Activated naive CD4-positive, alpha-beta T cell treated with anti-CD3 and anti-CD28 coated beads for 36 hours (primary cell): ENCODE measurements at places on chromosomes 6 and 20. TPM values are rescaled to one million over a fixed set of nuclear protein-coding genes. Genes with fewer than 3 reads are reported as not detected.

The CTCFL gene
- not detected for total RNA-seq

The FITM2 gene
- total RNA-seq, result 2.1 TPM

DNA sequence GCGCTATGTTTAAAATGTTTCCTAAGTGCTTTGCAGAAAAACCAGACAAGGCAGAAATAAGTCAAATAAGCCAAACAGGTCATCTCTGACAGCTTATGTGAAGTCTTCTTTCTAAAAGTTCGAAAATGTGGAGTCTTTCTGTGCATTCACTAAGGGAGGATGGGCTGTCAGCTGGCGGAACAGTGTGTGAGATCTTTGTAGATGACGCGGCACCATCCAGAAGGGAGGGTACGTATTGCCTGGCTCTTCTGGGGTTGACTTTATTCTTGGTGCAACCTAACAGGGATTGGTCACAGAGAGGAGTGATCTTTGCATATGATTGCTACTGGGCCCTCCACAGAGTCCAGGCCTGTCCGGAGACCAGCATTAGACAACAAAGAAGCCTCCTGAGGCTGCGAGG lies 114.5 kb upstream of the EDN1 start:
- H3K4me3 ChIP-seq, result no peak overlapping the region
- H3K27me3 ChIP-seq, result no peaks in the 10 kb centered on the region
- no peak overlapping the region for H3K27ac ChIP-seq
- DNase-seq, result no peak
- H3K4me1 ChIP-seq, result no peaks in the 10 kb centered on the region

GRCh38 chr20:8128291-8129060 lies 3.6 kb upstream of the PLCB1 start:
- H3K27ac ChIP-seq, result no peak overlapping the region
- peaks cover 11% of the 10 kb centered on the region for H3K4me1 ChIP-seq
- no peak for DNase-seq
- peaks cover 20% of the 10 kb centered on the region for H3K27me3 ChIP-seq
- H3K36me3 ChIP-seq, result no peaks in the 10 kb centered on the region
- H3K4me3 ChIP-seq, result no peak overlapping the region

GRCh38 chr20:44093249-44093582 lies 93.8 kb downstream of the JPH2 start:
- H3K27ac ChIP-seq, result no peak overlapping the region
- no peak overlapping the region for H3K4me3 ChIP-seq
- H3K27me3 ChIP-seq, result peaks cover 11% of the 10 kb centered on the region
- H3K4me1 ChIP-seq, result no peaks in the 10 kb centered on the region
- no peaks in the 10 kb centered on the region for H3K36me3 ChIP-seq
- no peak for DNase-seq

GRCh38 chr6:52410979-52411378 lies 9.2 kb upstream of the EFHC1 start:
- no peak for DNase-seq
- H3K27ac ChIP-seq, result no peak overlapping the region
- no peak overlapping the region for H3K4me3 ChIP-seq
- H3K4me1 ChIP-seq, result peaks cover 27% of the 10 kb centered on the region

DNA sequence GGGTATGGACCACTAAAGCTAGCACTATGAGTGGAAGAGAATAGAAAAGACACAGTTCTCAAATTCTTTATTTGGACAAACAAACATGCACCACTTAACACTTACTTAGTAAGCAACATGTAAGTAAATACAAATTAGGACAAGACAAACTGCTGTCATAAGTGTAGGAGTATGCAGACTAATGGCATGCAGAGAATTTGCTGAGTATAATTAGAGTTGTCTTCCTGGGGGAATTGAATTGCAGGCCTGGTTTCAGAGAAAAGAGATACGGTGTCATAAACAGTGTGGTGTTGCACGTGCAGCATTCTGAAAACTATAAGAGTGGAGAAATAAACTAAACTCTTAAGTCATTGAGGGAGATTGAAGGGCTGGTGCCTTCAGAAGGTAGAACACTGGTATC lies 125.2 kb upstream of the EYA4 start:
- no peaks in the 10 kb centered on the region for H3K4me1 ChIP-seq
- H3K27ac ChIP-seq, result no peak overlapping the region
- no peak overlapping the region for H3K4me3 ChIP-seq
- H3K36me3 ChIP-seq, result no peaks in the 10 kb centered on the region

DNA sequence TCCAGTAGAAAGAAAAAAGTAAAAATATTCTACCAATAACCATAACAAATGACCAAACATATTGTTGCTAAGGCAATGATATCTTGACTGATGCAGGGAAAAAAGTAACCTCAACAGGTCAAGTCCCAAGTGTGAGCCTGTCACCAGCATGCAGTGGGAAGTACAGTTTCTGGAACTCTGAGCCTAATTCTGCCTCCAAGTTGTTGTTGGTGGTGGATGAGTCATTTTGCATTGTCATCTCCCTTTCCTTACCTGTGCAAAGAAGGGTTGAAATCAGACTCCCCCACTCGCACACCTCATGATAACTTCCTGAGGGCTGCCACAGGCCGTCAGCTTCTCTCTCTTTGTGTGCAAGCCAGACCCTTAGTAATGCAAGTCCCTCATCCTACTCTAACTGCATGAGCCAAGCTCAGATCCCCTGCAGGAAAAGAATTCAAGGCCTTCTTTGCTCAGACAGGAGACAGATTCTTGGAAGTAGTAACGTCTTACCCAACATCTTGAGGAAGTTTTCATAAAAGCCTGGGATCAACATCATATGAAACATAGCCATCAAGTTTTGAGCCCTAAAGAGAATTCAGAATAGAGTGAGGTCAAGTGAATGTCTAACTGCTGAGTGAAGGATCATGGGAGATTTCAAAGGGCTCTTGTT lies 207.6 kb upstream of the FOXA2 start:
- H3K4me1 ChIP-seq, result no peaks in the 10 kb centered on the region
- H3K27me3 ChIP-seq, result peaks cover 3% of the 10 kb centered on the region
- no peak overlapping the region for H3K4me3 ChIP-seq
- no peak overlapping the region for H3K27ac ChIP-seq

- no peak overlapping the region for H3K27ac ChIP-seq
- H3K4me3 ChIP-seq, result no peak overlapping the region
- no peaks in the 10 kb centered on the region for H3K4me1 ChIP-seq
- peaks cover 7% of the 10 kb centered on the region for H3K27me3 ChIP-seq
Observed at GRCh38 chr6:21836277-21836676, 242.7 kb downstream of the SOX4 start.

- H3K36me3 ChIP-seq, result no peaks in the 10 kb centered on the region
- H3K27me3 ChIP-seq, result no peaks in the 10 kb centered on the region
- no peak for DNase-seq
Observed at GRCh38 chr20:9177278-9177677, 108.4 kb downstream of the PLCB4 start.

DNA sequence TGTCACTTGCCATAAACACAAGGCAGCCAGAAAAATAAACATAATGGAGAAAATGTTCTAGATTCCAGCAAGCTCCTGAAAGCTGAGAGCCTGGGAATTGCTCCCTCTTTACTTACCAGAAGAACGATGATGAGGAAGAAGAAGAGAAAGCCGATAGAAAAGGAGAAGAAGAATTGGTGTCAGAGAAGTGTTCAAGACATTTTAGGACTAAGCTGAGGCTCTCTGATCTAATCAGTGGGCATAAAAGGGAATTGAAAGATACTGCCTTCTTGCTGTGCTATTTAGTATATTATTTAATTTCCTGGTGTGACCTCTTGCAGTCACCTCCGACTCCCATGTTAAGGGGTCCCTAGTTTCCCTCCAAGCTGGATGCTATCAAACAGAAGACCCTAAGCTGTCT lies 316.6 kb upstream of the JARID2 start:
- H3K4me1 ChIP-seq, result no peaks in the 10 kb centered on the region
- H3K27ac ChIP-seq, result no peak overlapping the region
- no peak for DNase-seq
- H3K4me3 ChIP-seq, result no peak overlapping the region
- no peaks in the 10 kb centered on the region for H3K27me3 ChIP-seq

DNA sequence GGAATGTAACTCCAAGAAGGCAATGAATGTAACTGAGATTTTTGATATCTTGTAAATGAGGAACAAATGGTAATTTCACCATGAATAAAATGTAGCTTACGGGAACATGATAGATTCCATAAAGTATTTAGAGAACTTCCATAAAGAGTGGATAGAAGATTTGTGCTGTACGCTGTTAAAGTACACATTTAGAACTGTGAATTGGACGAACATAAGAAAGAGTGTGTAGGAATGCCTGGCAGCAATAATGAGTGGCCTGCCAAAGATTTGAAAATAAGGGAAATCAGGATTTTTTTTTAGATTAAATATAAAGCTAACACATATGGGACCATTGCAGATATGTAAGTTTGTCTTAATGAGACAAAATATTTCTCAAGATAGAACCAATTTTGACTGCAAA lies 1153.3 kb upstream of the EYS start:
- H3K4me3 ChIP-seq, result no peak overlapping the region
- H3K36me3 ChIP-seq, result no peaks in the 10 kb centered on the region
- no peaks in the 10 kb centered on the region for H3K4me1 ChIP-seq
- DNase-seq, result no peak

- peak; percentile 65 for DNase-seq
- H3K4me3 ChIP-seq, result peak overlapping the region; percentile 77
- H3K36me3 ChIP-seq, result no peaks in the 10 kb centered on the region
- peaks cover 19% of the 10 kb centered on the region for H3K27me3 ChIP-seq
Observed at GRCh38 chr6:37695857-37696219, 1.8 kb downstream of the MDGA1 start.

DNA sequence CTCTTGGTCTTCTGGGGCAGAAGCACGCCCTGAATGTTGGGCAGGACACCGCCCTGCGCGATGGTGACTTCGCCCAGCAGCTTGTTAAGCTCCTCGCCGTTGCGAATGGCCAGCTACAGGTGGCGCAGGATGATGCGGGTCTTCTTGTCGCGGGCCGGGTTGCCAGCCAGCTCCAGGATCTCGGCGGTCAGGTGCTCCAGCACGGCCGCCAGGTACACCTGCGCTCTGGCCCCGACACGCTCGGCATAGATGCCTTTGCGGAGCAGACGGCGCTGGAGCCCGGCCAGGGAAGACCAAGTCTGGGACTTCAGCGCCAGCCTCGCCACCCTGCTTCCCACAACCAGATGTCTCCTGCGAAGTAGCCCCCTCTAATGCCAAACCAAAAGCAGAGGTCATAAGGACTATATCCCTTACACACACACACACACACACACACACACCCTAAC lies 8.0 kb upstream of the SLC17A3 start:
- H3K36me3 ChIP-seq, result no peaks in the 10 kb centered on the region
- no peaks in the 10 kb centered on the region for H3K27me3 ChIP-seq
- DNase-seq, result peak; percentile 49

- H3K4me3 ChIP-seq, result no peak overlapping the region
- peaks cover 9% of the 10 kb centered on the region for H3K4me1 ChIP-seq
- no peak overlapping the region for H3K27ac ChIP-seq
- H3K36me3 ChIP-seq, result no peaks in the 10 kb centered on the region
- DNase-seq, result no peak
Observed at GRCh38 chr6:144297511-144298100, 12.5 kb downstream of the UTRN start.

DNA sequence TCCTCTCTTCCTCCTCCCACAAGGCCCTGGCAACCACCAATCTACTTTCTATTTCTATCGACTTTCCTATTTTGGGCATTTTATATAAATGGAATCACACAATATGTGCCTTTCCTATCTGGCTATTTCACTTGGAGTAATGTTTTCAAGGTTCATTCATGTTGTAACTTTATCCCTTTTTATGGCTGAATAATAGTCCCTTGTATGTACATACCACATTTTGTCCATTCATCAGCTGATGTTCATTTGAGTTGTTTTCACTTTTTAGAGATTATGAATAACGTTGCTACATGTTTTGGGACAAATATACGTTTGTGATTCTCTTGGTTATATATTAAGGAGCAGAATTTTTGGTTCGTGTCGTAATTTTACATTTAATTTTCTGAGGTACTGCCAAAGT lies 33.9 kb downstream of the SCGN start:
- peaks cover 13% of the 10 kb centered on the region for H3K27me3 ChIP-seq
- H3K36me3 ChIP-seq, result no peaks in the 10 kb centered on the region
- no peak overlapping the region for H3K27ac ChIP-seq
- no peak overlapping the region for H3K4me3 ChIP-seq

GRCh38 chr6:39050453-39051112 lies 2.0 kb downstream of the GLP1R start:
- no peaks in the 10 kb centered on the region for H3K36me3 ChIP-seq
- H3K4me1 ChIP-seq, result peaks cover 23% of the 10 kb centered on the region
- peak; percentile 17 for DNase-seq
- H3K27me3 ChIP-seq, result peaks cover 27% of the 10 kb centered on the region
- no peak overlapping the region for H3K27ac ChIP-seq

DNA sequence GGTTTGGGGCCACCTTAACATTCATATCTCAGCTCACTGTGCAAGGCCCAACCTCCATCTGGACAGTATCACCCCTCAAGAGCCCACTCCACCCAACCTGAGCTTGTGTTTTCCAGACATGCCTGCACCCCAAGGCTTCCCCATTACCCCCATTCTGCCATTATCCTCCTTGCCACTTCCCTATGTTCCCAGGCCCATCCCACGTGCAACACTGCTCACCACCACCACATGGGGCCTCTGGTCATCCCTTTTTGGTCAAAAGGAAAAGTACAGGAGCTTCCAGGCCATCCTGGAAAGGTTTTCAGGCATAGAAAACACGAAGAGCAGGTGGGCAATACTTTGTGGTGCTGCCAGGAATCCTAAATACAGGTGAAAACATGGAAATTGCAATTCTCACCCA lies 140.3 kb downstream of the SYNDIG1 start:
- no peaks in the 10 kb centered on the region for H3K36me3 ChIP-seq
- H3K27ac ChIP-seq, result no peak overlapping the region
- H3K4me3 ChIP-seq, result no peak overlapping the region
- H3K27me3 ChIP-seq, result no peaks in the 10 kb centered on the region

DNA sequence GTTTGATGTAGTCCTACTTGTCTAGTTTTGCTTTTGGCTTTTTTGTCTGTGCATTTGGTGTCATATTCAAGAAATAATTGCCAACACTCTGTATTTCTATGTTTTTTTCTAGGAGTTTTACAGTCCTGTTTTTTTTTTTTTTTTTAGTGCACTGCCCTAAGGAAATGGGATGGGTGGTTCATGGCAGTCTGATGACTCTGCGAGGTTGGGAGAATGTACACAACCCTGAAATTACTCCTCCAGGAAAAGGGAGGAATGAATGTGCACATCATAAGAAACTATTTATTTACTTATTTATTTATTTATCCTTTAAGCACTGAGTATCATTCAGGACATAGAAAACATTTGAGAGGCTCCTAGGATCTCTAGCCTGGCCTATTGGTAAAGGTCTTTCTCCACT lies 15.2 kb upstream of the SLC17A5 start:
- H3K27ac ChIP-seq, result no peak overlapping the region
- H3K27me3 ChIP-seq, result peaks cover 17% of the 10 kb centered on the region
- DNase-seq, result no peak
- H3K36me3 ChIP-seq, result no peaks in the 10 kb centered on the region

DNA sequence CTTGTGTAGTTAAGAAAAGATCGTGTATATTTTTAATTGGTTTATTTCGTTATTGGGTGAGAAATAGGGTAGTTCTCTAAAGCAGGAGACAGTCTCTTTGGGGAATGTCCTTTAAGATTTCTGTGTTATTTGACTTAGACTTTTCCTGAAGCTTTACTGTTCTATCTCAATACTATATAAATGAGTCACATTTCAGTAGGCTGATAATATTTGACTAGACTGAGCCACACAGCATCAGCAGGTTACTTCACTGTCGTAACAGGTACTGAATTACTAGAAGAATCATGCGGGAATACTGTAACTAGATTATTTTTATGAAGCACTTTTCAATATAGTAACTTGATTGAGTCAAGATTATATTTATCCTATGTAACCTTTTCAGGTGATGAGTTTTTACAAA lies 1.4 kb downstream of the SMAP1 start:
- no peak overlapping the region for H3K27ac ChIP-seq
- H3K27me3 ChIP-seq, result no peaks in the 10 kb centered on the region
- peaks cover 63% of the 10 kb centered on the region for H3K4me1 ChIP-seq
- peak; percentile 28 for DNase-seq

- H3K4me3 ChIP-seq, result no peak overlapping the region
- no peak overlapping the region for H3K27ac ChIP-seq
- peaks cover 7% of the 10 kb centered on the region for H3K36me3 ChIP-seq
- peak; percentile 76 for DNase-seq
- H3K27me3 ChIP-seq, result peaks cover 34% of the 10 kb centered on the region
Observed at GRCh38 chr6:44268095-44268628, 2.1 kb upstream of the TMEM151B start.
